Stimulated activated CD8-positive, alpha-beta memory T cell treated with anti-CD3 and anti-CD28 coated beads, Interleukin-2, amount 100 ng/mL, for 48 hours (primary cell): ENCODE measurements at places on chromosomes 13 and 19.

DNA sequence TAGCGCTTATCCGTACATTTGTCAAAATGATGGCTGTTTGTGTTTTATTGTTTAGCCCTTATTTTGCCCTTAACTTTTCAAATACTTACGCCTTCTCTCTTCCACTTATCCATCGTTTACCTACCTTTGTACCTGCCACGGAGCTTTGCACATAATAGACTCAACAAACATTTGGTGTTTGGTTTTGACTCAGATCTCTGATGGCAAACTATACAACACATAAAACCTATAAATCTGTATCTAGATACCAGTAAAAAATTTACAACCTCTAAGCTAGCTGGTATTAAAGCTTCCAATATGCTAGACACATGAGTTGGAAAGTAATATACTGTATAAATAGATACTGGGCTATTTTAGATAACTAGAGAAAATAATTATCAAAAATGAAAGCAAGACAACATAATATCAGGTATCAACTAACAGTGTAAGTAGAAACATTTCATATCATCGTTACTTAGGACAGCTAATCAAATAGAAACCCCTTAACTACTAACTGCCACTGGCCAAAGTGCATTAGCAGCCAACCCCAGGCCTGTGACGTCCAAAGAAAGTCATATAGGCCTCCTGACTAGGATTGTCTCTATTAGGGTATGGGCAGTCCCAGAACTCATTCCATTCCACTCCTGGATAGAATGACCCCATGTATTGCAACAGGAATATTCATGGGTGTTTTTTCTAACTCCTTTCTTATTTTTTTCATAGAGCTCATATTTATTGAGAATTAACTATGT is 53.8 kb downstream of the KCTD12 start:
- no peak for DNase-seq

DNA sequence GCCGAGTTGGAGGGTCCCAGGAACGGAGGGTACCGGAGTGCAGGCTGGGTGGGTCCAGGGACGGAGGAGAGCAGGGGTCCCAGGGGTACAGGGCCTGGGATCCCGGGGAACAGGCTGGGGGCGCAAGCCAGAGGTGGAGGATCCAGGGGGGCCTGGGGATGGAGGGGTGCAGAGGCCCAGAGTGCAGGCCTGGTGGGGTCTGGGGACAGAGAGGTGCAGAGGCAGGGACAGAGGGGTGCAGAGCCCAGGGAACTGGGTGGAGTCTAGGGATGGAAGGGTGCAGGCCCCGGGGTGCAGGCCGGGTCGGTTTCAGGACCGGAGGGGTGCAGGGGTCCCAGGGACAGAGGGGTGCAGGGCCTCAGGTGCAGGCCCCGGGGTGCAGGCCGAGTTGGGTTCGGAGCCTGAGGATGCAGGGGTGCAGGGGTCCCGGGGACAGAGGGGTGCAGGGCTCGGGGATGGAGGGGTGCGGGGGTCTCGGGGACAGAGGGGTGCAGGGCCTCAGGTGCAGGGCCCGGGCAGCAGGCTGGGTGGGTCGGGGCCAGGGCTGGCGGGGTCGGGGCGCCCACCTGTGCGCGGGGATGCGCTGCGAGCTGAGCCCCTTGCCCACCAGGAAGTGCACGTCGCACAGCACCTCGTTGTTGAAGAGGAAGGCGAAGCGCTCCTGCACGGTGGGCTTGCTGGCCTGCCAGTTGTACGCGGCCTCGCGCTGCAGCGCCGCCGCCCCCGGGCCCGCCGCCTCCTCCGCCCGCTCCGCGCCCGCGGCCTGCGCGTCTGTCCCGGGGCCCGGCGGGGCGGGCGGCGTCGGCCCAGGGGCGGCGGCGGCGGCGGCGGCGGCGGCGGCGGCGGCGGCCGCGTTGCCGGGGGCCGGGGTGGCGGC is 545 bp downstream of the BTBD2 start:
- no peak for DNase-seq

DNA sequence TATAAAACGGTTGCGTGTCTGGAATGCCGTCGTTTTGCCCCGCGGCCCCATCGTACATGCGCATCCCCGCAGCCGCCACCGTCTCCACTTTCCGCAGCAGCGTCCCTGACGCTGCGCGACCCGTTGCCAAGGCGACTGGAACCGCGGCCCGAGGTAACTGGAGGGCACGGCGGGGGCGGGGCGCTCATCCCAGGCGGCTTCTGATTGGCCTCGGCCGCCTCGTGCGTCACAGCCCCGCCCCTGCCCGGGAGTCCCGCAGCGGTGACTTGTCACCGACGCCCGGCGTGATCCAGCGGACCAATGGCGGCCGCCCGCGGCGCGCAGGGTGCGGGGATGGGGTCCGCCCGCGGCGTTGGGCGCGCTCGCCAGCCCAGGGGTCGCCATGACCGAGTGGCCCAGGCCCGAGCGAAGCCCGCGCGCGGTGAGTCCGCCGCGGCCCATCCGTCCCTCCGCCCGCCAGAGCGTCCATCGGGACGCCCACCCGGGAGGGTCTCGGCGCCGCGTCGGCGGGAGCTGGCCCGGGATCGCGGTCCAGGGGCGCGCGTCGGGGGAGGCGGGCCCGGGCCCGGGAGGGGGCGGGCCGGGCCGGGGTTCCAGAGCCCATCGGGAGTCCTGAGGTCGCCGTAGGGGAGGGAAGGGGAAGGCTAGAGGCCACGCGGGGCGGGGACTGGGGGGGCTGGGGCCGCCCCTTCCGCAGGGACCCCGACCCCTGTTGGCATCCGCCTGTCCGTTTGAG is at the start of gene ZSCAN1:
TSS of gene ZSCAN1 (plus strand) at position 285 of the 736 bp plus-strand sequence. CDS start 3,812 bp downstream, outside the sequence.
- DNase-seq, result no peak

GRCh38 chr19:6769006-6769619 is 1.9 kb upstream of the SH2D3A start:
- DNase-seq, result no peak

DNA sequence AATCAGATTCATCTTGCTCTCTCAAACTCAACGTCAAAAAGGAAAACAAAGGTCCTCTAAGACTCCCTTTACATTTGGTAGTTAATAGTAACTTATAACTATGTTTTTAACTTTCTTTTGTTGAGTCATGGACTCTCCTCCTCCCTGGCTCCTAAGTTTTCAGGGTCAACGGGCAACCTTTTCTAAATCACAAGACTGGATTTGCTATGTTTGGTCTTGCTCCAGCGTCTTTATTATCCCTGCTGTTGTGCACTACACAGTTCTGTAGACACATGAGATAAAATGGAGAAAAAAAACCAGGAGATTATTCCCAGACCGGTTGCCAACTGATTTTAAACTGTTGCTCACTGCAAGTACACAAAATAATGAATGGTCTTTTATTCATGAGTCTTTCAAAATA is 1.9 kb upstream of the ITM2B start:
- no peak for DNase-seq

- DNase-seq, result no peak
Observed at GRCh38 chr19:29872224-29872731, 60.5 kb downstream of the CCNE1 start.

DNA sequence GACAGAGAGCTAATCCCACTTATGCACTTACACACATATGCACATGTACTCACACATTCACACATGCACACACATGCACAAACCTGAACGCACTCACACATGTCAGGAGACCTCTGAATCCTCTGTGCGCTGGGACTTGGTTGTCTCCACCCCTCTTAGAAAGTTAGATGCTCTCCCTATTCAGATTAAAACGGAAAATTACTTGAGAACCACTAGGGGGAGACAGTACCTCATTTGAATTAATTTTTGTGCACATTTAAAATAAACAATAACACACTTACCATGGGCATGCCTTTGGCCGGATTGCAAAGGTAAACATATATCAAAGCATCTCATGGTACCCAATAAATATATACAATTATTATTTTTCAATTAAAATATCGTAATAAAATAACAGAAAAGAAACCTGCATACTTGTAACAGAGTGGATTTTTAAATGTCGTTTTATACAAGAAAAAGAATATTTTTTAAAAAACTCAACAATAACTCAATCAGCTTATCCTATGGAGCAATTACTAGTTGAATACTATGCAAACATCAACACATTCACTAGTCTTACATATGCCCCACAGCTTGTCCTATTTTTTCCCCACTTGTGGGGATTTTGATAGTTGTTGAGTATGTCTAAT is 9.5 kb upstream of the LILRB4 start:
- DNase-seq, result no peak

GRCh38 chr19:677201-677600 is 1.0 kb downstream of the FSTL3 start:
- no peak for DNase-seq

GRCh38 chr13:90979059-90979458 is 368.4 kb upstream of the MIR17HG start:
- DNase-seq, result no peak

DNA sequence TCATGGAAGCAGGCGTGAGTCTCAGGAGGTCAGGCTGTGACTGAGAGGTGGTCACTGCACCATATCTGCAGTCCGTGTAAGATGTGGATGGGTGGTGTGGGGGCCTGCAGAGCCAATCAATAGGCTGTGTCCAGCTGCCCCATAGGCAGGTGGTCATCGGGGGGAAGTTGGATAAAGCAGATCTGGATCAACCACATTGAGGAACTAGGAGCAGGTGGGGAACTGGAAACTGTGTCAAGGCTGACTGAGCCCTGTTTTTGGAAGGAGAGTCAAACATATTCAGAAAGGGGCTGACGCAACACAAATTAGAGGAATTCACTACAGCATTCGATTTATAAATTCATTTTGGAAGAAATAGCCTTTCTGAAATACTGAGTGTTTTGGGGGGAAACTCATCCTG is 15.0 kb downstream of the CLEC4M start:
- DNase-seq, result no peak

GRCh38 chr13:76023652-76024051 is 387.5 kb downstream of the LMO7 start:
- DNase-seq, result no peak

- DNase-seq, result no peak
Observed at GRCh38 chr19:50409347-50409746, 9.4 kb upstream of the SPIB start.
